Fibroblast of skin of left quadriceps (primary cell): ENCODE measurements at places on chromosomes 6 and 20.

- no peak for DNase-seq
Measured at GRCh38 chr6:85236636-85237035, 213.2 kb upstream of the NT5E start.

DNA sequence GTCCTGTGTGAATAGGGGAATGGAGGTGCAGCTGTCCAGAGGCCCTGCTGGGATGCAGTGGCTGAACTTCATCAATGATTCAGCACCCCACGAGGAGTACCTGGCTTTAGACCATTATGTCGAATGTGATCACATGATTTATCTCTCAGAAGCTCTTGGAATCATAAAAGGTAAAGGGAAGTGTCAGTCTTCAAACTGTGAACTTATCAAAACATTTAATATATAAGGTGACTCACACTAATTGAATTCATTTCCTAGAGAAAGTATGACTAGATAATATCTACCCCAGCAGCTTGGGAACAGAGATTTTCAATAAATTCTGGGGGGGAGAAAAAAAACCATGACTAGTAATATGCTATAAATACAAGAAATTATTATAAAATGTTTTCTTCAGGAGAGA, 29.5 kb downstream of the ALDH8A1 start:
- no peak for DNase-seq

- no peak for DNase-seq
Measured at GRCh38 chr20:52118016-52118623, 73.5 kb downstream of the ZFP64 start.

DNA sequence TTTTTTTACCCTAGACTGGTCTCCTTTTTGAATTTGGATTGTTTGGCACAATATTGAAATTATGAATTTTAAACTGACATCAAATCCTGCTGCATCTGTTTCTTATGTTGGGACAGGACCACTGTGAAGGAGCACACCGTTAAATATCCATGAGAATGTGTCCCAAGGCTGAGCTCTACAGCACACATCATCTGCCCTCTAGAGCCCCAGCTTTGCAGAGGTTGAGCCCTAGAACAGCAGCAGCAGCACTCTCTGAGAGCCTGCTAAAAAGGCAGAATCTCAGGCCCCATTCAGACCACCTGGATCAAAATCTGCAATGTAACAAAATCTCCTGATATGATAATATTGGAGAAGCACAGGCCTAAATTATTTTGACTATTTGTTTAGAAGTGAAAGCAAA, 192.1 kb upstream of the CCN2 start:
- DNase-seq = no peak

DNA sequence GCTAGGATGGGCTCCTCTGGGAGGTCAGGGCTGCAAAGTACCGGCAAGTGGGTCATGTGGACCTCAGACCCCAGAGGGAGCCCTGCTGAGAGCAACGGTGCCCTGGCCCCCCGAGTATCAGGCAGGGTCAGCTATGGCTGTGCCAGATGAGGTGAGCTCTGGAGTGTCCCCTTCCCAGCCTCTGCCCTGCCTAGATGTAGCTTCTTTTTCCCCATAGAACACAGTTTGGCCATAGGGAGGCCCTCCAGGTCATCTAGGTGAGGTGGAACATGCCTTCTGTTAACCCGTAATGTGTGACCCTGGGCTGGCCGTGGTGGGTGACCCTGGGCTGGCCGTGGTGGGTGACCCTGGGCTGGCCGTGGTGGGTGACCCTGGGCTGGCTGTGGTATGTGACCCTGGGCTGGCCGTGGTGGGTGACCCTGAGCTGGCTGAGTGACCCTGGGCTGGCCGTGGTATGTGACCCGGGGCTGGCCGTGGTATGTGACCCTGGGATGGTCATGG, 21.2 kb upstream of the PCMTD2 start:
- DNase-seq = no peak

GRCh38 chr6:79413562-79414002, 123.6 kb downstream of the LCA5 start:
- peak; percentile 39 for DNase-seq

DNA sequence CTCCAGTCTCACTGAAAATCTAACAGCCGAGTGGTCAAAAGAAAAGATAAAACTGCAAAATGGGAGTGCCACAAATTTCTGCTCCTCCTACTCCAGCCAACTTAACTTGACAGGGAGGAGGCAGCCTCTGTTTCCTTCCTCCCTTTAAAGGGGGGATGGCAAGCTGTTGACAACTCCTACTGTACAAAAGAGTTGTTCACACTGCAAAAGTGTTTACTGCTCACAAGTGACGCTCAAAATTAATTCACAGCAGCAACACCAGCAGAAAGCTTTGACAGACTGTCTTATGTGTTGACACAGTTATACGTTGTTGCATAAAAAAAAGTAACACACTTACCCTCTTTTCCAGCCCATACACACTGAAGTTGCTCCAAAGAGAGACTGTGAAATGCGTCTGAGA, 169.8 kb downstream of the BACH2 start:
- DNase-seq = no peak

DNA sequence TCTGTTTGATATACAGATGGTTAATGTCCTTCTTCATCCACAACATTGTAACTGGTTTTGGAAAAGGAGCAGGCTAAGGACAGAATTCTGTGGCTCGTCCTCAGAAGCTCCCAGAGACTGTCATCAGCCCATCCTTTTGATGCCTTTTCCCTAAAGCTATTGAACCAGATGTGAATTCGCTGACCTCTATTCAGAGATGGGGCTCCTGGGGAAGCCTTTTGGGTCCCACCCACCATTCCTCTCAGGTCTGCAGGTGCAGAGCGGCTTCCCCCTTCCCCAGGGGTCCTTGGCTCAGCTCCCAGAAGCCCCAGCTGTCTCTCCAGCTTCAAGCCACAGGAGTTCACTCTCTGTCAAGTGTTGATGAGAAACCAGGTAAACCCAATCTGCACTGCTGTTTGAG, 191.7 kb downstream of the SMOC2 start:
- DNase-seq = no peak

- no peak for DNase-seq
Measured at GRCh38 chr6:44926556-44926955, 401.6 kb upstream of the RUNX2 start.

- peak; percentile 32 for DNase-seq
Measured at GRCh38 chr6:136526196-136526930, 23.9 kb downstream of the MAP7 start.

DNA sequence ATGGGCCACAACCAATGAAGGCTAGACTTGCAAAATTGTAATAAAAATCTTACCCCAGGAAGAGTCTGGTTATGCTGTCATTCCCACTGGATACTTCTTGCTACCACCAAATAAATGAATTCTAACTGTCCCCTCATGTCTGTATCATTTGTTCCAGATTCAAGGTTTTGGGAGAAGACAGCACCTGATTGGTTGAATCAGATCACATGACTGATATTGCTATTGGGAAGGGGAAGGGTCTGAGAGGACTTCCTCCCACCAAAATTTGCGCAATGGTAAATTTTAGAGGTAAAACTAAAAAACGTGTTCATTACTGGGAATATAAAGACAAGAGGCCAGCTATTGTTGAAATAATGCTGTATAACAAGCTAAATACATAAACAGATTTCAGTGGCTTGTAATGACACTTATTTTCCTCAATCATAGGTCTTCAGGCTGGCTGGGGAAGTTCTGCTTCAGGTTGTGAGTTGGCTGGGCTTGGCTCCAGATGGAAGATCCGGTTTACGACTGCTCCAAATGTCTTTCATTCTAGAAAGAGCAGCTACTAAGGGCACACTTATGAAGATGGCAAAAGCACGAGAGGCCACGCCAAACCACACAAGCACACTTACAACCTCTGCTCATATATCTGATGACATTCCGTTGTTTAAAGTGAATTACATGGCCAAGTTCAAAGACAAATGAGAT, 27.1 kb upstream of the TASP1 start:
- DNase-seq = no peak

DNA sequence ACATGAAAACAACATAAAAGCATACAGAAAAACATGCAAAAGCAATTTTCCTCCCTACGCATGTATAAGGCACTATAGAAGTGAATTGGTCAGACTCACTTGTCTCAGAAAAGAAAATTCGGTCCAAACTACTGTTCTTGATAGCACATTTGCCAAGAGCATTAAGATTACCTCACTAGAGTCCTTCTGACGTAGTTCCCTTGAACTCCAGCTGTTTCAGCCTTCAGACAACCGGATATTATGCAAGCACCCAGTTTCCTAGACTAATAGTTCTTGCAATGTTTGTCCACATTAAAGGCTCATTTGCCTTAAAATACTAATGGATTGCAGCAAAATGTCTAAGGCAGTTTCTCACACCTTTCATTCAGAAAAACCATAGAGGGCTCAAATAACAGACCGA, 2.5 kb upstream of the CASS4 start:
- DNase-seq = no peak

- DNase-seq = no peak
Measured at GRCh38 chr6:52641388-52641787, 29.5 kb upstream of the TMEM14A start.

DNA sequence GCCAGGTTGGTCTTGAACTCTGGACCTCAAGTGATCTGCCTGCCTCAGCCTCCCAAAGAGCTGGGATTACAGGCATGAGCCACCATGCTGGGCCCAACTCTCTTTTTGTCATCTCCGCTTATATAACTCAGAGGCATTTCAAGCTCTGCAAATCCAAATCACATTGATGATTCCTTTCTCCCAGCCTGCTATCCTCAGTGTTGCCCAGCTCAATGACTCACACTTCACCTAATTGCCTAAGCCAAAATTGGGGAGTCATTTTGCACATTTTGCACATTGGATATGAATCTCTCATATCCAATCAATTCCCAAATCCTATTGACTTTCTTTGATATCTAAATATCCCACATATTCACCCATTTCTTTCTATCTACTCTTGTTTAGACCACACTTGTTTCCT, 3.9 kb downstream of the UTRN start:
- DNase-seq = no peak

DNA sequence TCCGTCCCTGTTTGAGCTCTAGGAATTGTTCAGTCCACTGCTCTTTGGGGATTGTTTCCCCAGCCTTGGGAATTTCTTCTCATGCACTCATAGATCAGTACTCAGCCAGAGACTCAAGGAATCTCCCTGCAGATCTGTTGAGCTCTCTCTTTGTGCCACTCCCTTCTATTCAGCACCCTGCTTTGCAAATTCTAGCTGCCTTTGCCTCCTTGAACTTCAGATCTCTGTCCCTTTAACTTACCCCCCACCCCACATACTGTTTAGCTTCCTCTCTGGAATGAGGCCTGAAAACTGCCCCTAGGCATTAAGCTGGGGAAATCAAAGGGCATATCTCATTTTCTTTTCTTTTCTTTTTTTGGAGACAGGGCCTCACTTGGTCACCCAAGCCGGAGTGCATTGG, 30.5 kb downstream of the QRSL1 start:
- no peak for DNase-seq

DNA sequence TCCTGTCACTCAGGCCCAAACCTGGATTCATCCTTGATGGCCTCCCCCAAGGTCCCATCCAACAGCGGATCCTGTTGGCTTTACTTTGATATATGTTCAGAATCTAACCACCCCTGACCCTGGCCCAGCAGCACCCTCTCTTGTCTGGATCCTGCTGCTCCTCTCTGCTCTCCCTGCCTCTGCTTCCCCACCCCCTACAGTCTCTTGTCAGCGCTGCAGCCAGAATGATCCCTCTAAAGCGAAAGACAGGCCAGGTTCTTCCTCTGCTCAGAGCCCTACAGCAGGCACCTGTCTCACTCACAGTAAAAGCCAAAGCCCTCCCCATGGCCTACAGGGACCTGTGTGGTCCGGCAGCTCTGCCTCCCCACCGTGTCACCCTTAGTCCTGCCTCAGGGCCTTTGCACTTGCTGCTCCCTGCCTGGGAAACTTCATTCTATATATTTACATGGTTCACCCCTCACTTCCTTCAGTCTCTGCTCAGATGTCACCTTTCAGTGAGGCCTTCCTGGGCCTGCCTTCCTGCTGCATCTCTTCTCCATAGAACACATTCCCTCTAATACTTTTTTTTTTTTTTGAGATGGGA, 37.4 kb upstream of the KCNB1 start:
- DNase-seq = no peak

GRCh38 chr6:170107606-170108222, 183.2 kb downstream of the DLL1 start:
- DNase-seq = no peak

- DNase-seq = no peak
Measured at GRCh38 chr6:150632785-150633485, 33.2 kb downstream of the PLEKHG1 start.

DNA sequence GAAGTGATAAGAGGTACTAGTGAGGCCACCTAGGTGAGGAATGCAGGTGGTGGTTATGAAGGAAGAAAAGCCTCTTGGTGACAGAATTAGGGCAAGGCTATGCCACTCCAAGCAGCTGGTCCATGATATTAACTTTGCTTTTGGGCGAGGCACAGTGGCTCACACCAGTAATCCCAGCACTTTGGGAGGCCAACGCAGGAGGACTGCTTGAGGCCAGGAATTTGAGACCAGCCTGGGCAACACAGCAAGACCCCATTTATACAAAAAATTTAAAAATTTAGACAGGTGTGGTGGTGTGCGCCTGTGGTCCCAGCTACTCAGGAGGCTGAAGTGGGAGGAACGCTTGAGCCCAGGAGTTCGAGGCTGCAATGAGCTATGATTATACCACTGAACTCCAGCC, 56.1 kb downstream of the SERAC1 start:
- DNase-seq = no peak

DNA sequence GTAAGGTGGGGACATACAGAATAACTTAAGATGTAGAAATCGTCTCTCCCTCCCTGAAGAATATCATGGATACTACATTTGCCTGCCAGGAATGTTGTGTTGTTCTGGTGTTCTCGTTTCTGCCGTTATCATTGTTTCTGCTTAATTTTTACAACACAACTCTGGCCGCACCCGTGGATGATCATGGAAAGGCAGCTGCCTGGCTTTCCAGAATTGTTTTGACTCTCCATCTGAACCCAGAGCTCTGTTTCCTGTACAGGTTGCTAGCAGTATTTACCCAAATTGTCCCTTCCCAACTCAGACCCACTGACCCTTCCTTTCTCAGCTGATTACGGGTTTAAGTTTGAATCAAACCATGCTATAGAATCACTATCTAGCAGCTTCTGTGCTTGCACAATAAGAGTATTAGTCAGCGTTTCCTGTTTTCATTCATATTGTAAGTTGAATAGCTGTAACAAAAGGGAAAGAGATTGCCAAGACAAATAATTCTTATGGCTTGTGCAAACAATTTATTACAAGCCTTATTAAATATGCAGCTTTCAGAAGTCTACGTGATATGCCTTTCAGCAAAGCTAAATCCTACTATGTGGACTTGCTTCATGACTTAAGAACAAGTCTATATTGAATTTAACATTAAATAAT, 139.0 kb downstream of the MTHFD1L start:
- peak; percentile 84 for DNase-seq

DNA sequence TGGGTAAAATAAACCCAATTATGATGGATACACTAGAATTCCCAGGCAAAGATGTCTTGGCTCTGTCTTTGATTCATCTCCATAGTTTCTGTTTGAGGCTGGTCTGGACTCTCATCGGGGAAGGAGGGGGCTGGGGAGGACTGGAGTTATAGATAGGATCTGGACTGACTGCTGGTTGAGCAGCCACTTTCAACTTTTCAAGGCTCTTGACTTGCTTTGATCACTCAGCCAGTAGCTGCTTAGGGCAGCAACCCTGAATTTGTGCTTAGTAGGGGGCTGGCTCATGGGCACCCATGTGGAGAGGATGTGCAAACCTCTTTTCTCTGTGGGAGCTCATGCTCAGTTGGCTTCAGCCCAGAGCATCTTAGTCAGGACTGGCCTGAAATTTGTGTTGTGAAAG, 114.0 kb upstream of the NEDD9 start:
- no peak for DNase-seq
